ENCODE measurements at places on chromosomes 2 and 18.
A peak's percentile ranks its signal among the peaks of the same experiment; 100 is the strongest.

DNA sequence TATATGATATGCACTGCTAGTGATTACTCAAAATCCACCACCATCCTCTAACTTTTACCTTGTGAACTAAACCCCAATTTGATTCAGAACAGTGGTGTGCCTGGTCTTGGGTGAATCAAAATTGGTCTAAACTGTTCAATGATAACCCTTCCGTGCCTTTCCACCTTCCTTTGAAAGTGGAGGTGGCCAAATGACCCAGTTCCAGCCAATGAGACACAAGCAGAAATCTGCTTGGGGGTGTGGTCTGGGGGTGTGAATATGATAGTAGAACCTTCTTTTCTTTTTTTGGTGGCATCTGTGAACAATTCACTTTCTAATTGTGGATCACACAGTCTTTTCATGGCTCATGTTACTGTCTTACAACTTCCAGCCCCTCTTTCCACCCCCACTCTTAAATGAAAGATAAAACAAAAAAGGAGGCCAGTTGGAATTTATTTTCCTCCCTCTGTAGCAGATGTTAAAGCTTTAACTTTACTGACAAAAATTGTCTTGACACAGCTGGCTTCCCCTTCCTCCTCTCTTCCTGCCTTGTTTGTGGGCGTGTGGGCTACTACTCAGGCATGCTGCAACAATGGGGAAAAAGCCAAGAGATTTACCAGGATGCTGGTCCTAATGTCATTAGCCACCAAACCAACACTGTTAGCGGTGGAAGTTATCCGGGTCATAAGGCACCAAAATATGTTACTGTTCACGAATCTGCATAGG, 58.8 kb upstream of the ANKRD44 start:
- DNase-seq, result no peak

GRCh38 chr2:163527381-163527780, 208.4 kb downstream of the FIGN start:
- DNase-seq, result no peak

DNA sequence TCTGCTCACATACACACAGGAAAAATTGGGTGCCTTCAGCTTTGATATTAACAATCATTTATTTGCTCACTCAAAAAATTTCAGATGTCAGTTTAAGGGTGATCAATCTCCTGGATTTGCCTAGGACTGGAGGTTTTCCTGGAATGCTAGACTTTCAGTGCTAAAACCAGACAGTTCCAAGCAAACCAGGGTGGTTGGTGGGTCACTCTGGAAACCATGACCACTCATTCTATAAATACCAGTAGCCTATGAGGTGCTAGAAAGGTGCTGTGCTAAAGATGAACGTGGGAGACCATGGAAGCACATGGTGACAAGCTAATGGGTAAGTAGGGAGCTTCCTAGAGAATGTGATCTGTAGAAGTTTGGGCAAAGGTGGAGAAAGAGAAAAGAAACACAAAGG, 25.4 kb upstream of the STPG4 start:
- no peak for DNase-seq

GRCh38 chr2:45625824-45626223, 14.8 kb upstream of the SRBD1 start:
- DNase-seq, result no peak

DNA sequence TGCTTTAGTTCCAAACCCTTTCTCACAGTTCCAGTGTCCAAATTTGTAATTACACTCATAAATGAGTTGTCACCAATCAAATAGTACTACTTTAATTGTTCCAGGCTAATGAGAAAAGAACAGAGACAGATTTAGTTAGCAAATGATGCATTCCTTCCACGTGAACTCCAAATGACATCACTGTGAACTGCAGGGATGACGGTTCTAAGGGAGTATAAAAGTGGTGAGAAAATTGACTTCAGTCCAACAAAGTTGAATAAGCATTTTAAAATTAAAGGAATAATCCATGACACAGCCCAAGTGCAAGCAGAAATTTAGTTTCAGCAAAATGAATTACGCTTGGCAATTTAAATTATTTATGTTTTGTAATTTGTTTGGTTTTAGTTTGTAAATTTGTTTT, 102.0 kb upstream of the LRATD1 start:
- DNase-seq, result no peak

- no peak for DNase-seq
These were observed 619.2 kb upstream of the SETBP1 start for GRCh38 chr18:44061438-44061837.

DNA sequence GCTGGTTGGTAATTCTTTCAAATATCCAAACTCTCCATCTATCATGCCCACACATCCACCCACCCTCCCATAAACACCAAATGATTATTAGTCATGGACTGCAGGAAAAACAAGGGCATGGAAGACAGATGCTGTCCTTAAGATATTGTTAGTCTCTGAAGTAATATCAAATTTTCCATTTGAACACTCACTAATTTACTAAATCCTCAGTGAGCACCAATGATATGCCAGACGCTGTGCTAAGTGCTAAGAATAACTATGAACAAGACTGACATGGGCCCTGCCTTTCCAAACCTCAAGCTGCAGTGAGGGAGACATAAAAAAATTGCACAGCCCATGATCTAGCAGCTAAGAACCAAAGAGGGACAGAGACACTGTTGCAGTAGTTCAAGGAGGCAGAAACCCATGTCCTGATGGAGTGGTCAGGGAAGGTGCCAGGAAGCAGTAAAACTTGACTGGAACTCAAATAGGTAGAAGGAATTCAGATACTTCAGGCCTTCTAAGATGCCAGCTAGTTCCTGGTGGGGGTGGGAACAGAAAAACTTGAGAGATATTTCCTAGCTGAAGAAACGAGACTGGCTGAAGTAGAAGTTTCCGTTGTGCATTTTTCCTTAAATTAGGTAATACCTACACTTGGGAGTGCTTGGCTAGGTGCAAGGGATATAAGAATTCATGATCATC, 182.1 kb downstream of the OSR1 start:
- DNase-seq, result no peak

- no peak for DNase-seq
These were observed 9.5 kb downstream of the ZEB2 start for GRCh38 chr2:144510294-144510991.

DNA sequence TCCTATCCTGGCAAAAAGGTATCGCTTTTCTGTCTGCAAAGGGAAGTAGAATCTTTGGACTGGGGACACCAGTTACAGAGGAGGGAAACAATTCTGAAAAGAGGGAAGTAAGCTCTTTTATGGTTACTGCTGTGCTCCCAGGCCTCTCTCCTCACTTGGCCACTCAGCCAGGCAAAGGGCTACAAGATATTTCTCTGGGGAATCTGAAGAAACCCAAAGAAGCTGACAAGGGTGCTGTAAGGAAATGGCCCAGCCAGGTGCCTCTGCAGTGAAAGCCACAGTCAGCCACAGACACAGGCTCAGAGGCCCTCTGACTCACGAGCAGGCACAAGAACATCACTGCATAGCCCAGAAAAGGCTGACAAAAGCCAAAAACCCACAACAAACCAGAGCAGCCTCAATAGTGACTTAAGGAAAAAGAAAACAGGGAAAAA, 5.8 kb downstream of the HDLBP start:
- peak; percentile 65 for DNase-seq

DNA sequence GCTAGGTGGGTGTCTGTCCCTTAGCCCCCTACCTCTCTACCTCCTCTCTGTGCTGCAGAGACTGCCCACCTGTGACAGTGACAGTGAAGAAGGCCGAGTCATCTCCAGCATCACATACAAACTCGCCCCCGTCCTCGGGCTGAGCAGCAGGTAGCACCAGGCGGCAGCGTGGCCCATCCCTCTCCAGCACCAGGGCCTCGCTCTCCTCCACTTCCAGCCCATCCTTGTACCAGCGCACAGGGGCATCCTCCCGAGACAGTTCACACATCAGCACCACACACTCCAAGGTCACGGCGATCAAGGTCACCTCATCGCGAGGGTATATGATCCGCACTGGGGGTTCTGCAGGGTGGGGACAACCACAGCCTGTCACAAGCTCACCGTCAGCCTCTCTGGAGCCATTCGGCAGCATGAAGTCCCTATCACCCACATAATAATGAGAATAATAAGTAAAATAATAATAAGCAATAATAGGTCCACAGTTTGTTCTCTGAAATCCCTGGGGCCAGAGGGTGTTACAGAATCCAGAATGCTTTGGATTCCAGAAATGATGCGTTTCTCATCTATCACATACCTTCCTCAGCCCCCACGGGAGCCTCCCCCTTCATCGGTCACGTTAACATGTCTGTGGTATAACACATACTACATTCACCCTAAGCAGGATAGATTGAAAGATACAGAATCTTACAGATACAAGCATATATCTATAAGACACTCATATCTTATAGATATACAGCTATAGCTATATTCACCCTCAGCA, 12.0 kb downstream of the OBSL1 start:
- no peak for DNase-seq

DNA sequence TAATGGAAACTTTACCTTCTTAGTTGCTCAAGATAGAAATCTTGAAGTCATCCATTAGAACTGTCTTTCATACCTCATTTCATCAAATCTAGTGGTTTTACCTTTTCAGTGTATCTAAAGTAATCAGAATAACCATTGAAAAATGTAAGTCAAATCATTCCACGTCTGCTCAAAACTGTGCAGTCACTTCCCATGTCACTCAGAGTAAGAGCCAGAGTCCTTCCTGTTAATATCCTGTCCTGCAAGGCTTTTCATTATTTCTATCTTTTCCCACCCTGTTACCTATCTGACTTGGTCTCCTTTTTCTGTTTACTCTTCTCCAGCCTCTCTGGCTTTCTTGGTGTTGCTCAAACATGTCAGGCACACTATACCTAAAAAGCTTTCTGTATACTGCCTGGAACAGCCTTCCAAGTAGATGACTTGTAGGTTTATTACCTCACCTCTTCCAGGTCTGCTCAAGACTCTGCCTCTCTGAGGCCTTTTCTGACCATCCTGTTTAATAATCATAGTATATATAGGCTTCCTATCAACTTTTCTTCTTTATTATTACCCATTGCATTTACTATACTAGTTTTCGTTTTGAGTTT, 3.4 kb downstream of the C2orf69 start:
- DNase-seq, result no peak

GRCh38 chr2:7133521-7133920, 216.3 kb downstream of the RNF144A start:
- no peak for DNase-seq

GRCh38 chr18:26088487-26088886, 1.9 kb downstream of the SS18 start:
- DNase-seq, result no peak
